ENCODE measurements at places on chromosomes 2 and 18.

DNA sequence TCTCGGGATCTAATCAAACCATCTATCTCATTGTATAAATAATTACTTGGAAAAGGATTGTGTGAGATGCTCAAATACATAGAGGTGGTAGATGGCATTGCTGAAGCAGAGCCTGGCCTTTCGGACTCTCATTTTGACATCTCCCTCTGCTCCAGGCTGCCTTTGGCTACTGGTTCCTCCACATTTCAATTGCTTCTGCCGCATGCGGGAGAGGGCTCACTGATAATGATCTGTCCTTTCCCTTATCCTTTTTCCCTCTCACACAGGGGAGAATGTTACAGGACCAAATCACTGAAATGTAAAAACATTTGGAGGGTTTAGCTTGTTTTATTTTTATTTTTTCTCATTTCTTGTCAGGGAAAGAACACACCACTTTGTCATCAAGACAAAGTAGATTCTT is 380.6 kb upstream of the UBE2E3 start:
- DNase-seq, result no peak

DNA sequence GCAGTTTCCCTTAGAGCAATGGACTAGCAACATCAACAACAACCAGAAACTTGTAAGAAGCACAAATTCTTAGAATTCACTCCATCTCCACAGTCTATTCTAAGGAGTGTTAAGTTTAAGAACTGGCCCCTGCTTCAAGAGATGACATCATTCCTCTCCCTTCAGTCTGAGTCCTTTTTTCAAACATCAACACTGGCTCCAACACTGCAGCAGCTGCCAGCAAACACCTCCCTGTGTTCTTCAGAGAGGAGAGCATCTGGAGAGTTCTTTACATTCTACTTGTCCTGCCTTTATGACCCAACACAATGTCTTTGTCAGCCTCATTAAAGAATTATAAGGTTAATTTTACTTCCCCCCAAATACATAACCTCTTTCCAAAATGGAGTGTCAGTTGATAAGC is 122.3 kb downstream of the HNMT start:
- no peak for DNase-seq

DNA sequence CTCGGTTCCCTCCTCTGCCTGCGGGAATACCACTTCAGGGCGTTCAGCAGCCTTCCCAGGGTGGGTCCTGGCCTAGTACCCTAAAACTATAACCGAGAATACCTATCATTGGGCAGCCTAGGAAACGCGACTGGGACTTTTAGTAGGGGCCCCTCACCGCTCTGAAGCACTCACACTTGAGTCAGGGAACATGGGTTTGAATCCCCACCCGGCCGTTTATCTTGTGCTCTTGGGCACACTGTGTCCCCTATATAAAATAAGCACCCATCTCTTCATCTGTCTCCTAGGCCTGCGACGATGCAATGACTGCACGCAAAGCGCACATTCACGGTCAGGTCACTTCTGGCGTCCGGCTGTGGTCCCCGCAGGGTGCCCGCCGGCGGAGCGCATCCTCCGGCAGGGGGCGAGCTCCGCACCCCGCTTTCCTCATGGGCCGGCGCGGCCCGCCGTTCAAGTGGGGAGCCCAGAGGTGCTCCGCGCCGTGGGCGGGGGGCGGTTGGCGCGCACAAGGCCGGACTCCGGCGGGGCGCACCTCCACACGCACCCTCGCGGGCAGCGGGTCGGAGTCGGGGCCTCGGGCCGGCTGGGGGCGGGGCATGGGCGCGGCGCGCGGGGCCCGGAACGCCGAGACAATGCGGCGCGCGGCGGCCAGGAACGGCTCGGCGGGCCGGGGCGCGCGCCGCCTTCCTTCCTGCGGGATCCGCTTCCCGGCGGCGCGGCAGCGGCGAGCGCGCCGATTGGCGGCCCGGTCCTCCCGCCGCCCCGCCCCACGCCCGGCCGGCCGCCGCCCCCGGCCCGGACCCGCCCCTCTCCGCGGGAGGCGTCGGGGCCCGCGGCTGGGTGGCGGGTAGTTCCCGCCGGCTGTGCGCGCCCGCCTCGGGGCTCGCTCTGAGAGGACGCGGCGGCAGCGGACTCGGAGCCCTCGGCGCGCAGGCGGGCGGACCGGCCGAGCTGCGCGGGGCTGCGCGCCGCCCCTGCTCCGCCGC is at the start of gene ASAP2:
Gene ASAP2 (plus strand): TSS at position 850 of the 986 bp plus-strand sequence. CDS start 293 bp downstream, outside the sequence.
- DNase-seq, result peak; percentile 53

- no peak for DNase-seq
These were observed 8.7 kb upstream of the DSG2 start for GRCh38 chr18:31489311-31489710.

GRCh38 chr18:67954594-67954993 is 438.1 kb upstream of the DSEL start:
- DNase-seq, result no peak

DNA sequence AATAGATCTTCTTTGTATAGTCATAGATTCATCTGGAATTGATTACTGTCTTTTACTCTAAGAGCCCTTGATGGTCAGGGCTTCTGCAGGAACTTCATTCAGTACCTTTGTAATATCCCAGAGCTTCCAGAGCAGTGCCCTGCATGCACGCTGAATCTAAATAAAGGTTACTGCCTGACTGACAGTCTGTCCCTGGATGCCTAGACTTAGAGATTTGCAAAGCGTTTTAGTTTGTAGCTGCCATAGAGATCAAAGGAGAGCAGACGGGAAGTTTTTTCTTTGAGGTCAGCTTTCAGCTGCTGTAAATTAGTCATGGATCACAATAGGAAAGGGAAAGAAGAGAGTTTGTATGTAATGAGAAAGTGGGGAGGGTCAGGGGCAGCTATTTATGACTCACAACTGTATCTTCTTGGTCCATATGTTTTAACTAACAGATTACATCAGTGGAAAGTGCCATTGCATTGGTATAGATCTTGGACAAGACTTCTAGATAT is 45.2 kb upstream of the NYAP2 start:
- peak; percentile 33 for DNase-seq

DNA sequence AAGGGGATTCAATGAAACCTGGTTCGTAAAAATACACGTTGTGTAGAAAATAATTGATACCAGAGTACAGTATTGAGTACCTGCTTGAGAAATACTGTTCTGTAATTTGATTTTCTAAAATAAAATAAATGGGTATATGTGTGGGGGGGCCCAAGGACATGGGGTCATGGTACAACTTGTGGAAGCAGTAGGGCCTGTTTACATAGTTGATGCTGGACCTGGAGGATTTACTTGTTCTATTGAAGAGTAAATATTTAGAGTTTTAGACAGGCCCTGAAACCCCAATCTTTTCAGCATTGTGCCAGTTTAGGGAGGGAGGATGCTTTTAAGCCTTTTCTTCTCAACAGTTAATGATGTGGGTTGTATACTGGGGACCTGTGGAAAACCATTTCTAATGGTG is 11.7 kb downstream of the CERS6 start:
- DNase-seq, result no peak

DNA sequence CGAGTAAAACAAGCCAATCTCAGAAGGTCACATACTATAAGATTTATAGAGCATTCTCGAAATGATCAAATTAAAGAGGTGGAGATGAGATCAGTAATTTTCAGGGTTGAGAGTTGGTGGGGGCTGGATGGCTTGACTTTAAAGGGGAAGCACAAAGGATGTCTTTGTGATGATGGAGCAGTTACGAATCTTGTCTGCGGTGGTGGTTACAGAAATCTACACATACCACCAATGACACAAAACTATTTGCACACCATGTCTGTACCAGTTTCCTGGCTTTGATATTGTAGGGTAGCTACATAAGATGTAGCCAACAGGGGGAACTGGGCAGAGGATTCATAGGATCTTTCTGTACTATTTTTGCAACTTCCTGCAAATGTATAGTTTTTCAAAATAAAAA is 190.6 kb upstream of the SMIM21 start:
- no peak for DNase-seq

- DNase-seq, result no peak
These were observed 35.0 kb upstream of the SCLY start for GRCh38 chr2:238025741-238026360.

- no peak for DNase-seq
These were observed 20.0 kb downstream of the SFTPB start for GRCh38 chr2:85647823-85648526.

DNA sequence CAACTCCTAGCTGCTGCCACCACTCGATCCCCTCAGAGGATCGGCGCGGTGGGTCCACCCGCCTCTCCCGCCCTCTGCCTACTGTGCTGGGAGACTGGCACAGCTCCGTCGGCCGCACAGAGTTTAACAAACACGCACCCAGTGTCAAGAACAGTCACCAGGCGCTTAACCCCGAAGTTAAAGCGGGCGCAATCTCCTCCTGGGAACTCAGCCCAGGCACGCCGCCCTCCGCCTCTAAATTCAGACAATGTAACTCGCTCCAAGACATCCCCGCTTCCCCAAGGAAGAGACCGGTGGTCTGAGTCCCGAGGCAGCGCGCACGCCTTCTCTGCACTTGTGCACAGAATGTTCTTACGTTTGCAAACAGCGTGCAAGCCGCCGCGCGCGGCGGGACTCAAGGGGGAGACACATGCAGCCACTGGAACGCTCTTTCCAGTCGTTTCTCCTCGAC is 533 bp downstream of the CXCR4 start:
- no peak for DNase-seq

DNA sequence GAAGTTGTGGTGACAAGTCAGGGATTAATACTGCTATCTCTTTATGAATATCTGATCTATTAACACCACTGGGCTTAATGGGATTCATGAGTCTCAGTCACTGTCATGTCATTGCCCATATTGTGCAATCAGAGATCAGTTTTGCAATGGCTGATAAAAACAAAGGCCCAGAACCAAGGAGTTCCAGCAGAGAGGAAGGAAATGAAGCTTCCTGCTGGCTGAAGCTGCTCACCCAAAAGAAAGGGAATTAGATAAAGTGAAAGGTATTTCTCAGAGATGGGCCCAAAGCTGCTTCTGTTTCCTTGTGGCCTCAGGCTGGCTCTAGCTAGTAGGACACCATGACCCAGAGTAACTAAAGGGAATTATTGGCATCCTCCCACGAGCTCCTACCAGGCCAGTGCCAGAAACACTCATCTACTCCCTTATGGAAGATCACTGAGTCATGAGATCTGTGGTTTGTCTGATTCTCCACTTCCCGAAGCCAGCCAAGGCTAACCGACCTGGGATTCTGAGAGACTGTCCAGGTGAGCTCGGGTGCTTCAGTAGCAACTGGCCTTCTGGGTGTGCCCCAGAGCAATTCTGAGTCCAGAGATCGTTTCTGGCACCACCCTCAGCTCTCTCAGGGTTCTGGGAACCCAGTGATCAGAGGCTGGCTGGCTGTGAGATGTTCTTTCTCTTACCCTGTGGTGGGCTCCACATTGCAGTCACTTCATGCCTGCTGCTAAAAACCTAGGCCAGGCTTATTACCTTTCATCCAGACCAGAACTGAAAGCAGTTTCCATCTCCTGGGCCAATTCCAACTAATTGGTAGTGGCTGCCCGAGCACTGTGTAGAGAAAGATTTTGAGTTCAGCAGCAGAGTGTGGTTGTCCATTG is 129.5 kb upstream of the PELI1 start:
- DNase-seq, result peak; percentile 91

DNA sequence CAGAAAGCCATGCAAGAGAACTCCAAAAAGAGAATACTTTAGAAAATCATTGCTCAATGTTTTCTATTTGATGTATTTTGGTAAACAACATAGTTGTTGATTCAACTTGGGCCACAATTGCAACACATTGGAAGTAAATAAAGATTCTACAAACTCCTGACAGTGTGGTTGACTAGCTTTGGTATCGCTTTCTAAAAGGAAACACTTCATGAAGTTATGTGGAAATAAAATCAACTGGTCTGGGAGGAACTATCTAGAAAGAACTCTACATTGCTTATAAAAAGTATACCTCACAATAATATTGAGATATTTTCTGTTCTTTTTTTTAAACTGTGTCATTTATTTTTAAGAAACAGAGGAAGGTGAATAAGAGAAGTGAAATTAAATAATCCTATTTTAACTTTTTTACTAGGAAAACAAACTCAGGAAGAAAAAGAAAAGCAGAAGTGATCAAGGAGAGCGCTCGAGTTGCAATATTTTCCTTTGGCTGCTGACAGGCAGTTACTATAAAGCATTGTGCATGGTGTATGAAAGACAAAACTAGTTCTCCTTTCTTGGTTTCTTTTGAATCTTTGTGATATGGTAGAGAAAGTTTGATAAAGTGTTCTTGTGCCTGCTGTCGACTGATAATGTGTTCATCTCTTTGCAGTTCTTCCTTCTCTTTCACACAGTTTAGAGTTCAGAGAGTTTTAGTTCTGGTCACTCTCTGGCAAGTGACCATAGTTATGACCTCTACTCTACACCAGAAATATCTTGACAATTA is 3.0 kb downstream of the DHRS9 start:
- DNase-seq, result no peak

GRCh38 chr18:64208516-64208915 is 59.6 kb upstream of the LINC00305 start:
- no peak for DNase-seq

DNA sequence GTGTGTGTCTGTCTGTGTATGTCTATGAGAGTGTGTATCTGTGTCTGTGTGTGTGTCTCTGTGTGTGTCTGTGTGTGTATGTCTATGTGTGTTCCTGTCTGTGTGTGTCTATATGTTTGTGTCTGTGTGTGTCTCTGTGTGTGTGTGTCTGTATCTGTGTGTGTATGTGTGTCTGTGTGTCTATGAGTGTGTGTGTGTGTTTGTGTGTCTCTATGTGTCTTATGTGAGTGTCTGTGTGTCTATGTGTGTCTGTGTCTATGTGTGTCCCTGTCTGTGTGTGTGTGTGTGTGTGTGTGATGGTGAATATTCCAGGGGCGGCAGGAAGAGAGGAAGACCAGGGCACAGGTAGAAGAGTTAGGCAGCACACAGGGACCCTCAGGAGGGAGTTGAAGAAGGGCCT is 173.2 kb downstream of the MYCN start:
- no peak for DNase-seq

GRCh38 chr18:28584731-28585130 is 407.8 kb upstream of the CDH2 start:
- peak; percentile 90 for DNase-seq
